BJ (cell line): ENCODE measurements at places on chromosomes 7 and 10.

GRCh38 chr7:140079121-140079536, 16.4 kb upstream of the PARP12 start:
- DNase-seq = no peak

DNA sequence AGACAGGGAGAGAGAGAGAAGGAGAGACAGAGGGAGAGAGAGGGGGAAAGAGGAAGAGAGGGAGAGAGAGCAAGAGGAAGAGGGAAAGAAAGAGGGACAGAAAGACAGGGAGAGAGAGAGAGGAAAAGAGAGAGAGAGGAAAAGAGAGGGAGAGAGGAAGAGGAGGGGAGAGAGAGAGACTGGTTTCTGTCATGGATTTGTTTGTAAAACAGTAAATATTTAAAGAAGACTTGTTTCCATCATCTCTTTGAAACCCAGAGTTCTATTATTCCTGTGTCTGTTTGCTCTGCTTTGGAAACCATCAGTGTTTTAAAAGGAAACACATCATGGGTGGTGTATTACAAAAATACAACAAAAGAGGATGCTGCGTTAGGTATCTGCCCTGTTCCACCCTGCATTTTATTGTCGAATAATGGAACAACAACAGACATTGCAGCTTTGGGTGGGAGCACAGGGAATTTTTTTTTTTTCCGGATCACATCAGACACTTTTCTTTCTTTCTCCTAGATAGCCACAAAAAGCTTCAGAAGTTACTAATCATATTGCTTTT, 150.7 kb upstream of the RSU1 start:
- no peak for DNase-seq

- no peak for DNase-seq
Measured at GRCh38 chr10:33252794-33253203, 81.7 kb downstream of the NRP1 start.

DNA sequence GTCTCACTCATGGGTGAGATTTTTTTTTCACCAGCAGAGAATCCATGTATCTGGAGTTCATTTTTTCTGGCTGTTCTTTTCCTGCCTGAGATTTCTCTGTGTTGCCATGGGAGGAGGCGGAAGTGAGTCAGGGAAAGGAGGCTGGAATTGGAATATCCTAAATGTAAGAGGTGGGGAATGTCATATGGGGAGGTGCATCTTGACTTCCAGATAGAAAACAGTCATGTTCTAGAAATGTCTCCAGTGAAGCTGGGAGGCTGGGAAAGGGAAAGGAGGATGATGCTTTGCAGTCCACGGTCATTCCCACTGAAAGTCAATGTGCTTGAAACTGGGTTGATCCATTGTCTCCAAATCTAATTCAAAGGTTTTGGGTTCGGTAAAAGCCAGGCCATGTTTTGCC, 39.7 kb upstream of the HPS1 start:
- peak; percentile 79 for DNase-seq

DNA sequence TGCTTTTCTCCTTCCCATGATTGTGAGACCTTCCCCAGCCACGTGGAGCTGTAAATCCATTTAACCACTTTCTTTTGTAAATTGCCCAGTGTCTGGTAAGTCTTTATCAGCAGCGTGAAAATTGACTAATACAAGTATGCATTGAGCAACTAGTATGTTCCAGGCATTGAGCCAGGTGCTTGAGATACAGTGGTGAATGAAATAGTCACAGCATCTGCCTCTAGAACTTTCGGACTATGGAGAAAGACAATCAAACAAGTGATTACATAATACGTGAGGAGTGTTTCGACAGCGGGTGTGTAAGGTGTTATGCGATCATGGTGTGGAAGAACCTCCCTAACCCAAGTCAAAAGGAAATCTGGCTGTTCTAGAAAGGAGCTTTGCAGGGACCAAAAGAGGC, 21.6 kb upstream of the NUP205 start:
- DNase-seq = no peak

GRCh38 chr7:3956949-3957348, 655.9 kb downstream of the SDK1 start:
- no peak for DNase-seq

GRCh38 chr7:142376356-142376997, 118.6 kb upstream of the PRSS58 start:
- DNase-seq = no peak

DNA sequence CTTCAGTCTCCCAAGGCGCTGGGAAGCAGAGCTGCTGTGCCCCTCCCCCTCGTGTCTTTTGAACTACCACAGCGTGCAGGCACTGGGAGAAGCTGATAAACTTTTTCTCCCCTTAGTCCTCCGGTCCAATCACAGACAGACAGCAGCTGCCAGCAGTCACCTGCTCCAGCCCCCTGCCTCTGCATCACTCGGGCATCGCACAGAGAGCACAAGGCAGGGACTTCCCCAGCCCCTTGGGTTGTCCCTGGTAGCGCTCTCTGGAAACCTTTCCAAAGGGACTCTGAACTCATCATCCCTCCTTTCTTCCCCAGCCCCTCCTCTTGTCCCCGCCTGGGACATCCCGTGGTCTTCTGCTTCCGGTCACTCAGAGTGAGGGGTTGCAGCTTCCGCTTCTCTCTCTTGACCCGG, 1.4 kb upstream of the NEUROG3 start:
- no peak for DNase-seq

- DNase-seq = no peak
Measured at GRCh38 chr7:143495851-143496250, 18.2 kb downstream of the TAS2R41 start.

GRCh38 chr10:131654471-131655087, 246.2 kb upstream of the PPP2R2D start:
- no peak for DNase-seq

GRCh38 chr10:585502-585901, 104.0 kb downstream of the DIP2C start:
- no peak for DNase-seq

GRCh38 chr10:30868611-30869010, 163.1 kb downstream of the ZNF438 start:
- no peak for DNase-seq

DNA sequence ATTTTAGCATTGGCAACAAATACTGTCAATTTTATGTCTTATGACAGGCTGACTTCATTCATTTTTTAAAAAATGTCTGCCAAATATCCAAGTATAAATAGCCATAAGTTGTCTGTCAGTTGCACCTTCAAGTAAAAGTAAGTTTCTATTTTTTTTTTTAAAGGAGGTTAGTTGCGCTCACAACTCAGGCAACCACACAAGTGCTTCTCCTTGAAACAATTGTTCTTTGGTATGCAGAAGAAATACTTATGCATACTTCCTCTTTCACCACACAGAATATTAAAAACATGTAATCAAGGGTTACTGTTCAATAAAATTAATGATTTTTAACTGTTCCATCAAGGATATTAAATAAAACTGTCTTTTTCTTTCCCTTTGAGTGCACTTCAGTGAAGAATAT, 97.9 kb downstream of the RTKN2 start:
- DNase-seq = no peak

- no peak for DNase-seq
Measured at GRCh38 chr7:147311336-147311735, 1194.7 kb downstream of the CNTNAP2 start.

DNA sequence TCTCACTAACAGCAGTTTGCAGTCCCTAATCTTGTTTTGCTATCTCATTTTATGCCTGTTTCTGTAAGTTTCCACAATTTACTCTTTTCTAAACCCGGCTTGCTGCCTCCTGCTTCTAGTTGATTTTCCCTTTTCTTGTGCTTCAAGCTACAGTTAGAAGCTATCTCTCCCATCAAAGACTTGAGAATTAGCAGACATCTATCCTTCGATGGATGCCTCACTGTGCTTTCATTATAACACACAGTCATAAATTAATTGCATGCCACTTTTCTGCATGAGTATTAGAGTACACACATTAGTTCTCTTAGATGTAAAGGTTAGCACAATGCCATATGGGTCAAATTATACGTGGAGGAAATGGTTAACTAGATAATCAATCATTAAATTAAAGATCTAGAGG, 48.7 kb downstream of the SEMA3A start:
- DNase-seq = no peak

DNA sequence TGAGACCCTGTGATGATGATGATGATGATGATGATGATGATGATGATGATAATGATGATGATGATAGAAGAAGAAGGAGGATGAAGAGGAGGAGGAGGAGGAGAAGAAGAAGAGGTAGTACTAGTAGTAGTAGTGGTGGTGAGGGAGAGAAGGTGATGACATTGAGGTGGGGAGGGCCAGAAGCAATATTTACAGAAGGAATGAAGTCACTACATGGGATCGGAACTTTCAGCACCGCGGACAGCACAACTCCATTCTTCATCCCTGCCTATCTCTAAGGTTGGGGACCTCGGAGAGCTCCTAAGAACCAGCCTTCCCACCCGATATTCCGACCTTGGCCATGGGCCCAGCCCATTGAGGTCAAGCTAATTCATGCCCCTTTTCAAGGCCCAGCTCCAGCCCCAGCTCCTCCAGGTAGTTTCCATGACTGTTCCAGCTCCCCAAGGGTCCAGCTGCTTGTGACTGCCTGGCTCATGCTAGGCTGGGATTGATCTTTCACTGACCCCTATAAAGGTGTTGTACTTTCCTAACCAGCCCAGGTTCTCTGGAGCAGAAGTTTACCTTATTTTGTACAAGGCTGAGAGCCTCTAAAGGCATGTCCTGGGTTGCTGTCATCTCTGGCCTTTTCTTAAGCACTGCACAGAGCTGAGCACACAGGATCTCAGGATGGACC, 10.3 kb downstream of the CRHR2 start:
- no peak for DNase-seq

DNA sequence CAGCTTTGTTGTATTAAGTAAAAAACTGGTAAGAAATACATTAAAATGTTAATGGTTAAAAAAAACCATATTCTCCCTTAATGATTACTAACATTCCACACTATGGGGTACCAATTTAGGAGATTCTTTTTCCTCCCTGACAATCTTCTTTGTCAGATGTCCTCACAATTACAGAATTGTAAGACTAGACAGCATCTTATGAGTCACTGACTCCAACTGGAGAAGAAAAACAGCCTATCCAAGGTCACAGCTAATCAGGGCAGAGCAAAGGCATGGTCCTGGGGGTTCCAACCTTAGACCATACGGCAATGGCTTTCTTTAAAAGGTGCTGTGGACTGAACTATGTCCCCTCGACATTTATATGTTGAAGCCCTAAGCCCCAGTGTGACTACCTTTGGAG, 127.6 kb downstream of the DLG5 start:
- no peak for DNase-seq

DNA sequence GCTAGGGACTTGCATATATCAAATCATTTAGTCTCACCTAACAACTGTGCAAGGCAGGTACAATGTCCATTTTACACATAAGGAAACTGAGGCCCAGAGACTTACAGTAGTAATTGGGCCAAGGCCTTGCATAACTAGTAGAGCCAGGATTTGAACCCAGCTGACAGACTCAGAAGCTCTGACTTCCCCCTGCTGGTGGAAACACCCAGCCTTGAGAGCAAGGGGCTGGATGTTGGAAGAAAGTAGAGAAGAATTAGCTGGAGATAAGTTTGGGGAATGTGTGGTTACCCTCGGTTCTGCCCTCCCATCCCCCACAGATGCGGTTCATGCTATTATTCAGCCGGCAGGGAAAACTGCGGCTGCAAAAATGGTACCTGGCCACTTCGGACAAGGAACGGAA, 2.0 kb downstream of the AP1S1 start:
- DNase-seq = no peak

DNA sequence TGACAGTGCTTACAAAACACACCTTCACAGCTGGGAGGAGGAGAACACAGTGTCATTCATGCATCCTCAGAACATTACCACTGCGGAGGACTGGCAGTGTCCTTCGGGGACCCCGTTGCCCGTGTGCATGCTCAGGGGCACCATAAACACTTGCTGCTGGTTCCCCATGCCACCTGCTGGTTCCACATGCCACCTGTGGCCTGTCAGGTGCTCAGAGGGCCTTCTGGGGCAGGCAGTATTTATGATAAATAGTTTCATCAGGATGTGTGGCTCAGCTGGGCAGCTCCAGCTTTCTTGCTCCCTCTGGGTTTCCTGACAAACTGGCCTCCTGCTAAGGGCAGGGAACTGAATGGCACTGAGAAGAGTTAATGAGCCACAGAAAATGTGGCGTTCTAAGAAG, 32.1 kb downstream of the CELF2 start:
- no peak for DNase-seq

GRCh38 chr7:27073076-27073475, 22.7 kb downstream of the HOXA1 start:
- no peak for DNase-seq

- DNase-seq = no peak
Measured at GRCh38 chr7:5404421-5404826, 19.2 kb downstream of the TNRC18 start.

DNA sequence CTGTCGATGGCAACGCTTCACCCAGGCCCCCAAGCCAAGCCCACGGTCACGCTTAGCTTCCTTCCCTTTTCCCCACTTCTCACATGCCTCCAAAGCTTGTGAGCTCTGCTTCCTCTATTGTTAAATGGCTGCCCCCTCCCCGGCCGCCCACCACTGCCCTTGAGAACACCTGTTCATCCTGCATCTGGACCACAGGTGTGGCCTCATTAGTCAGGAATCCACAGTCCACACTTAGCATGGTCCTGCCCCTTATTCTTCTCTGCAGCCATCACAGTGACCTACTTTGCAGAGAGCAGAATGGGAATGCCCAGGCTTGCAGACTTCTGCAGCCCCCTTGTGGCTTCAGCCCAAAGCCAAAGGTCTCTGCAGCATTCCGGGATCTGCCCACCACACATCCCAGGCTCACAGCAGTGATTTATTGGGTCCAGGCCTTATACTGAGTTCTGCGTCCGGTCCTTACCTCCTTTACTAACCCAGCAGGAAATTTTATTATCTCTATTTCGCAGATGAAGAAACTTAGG, 66.9 kb downstream of the PTPRE start:
- no peak for DNase-seq

DNA sequence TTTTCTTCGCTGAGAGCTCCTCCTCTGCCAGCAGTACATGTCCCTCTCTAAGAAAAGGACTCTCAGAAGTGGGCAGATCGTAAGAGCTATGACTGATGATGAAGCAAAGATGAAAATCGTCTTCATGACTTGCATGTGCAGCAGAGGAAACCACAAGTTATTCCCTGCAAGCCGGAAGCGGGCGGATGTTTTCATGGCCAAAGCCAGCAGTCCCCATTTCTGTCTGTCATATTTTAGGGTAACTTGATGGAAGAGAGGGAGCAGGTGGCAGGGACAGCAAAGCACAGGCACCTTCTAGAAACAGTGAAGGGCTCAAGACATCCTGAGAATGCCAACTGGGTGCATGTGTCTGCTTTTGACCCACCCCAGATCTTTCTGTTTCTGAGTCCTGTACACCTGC, 19.9 kb downstream of the KLF6 start:
- DNase-seq = no peak

DNA sequence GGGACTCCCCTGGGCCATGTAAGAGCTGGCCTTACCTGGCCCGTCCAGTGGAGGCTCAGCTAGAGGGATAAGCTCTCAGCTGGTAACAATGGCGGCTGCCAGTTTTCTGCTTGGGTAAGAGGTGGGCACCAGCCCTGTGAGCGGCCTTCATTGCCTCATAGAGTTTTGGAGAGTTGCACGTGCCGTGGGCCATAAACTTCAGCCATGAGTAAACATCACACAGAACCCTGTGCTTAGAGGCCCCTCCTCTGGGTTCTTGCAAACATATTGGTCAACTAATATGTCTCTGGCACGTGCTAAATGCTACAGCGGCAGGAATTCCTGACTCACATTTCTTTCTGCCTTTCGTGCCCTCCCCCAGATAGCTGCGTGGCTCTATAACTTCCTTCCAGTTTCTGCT, 103.9 kb upstream of the LEP start:
- DNase-seq = peak; percentile 24
